ENCODE measurements at places on chromosomes 6 and 20.

- no peak for DNase-seq
These were observed 28.6 kb downstream of the SLC23A2 start for GRCh38 chr20:4972506-4973251.

DNA sequence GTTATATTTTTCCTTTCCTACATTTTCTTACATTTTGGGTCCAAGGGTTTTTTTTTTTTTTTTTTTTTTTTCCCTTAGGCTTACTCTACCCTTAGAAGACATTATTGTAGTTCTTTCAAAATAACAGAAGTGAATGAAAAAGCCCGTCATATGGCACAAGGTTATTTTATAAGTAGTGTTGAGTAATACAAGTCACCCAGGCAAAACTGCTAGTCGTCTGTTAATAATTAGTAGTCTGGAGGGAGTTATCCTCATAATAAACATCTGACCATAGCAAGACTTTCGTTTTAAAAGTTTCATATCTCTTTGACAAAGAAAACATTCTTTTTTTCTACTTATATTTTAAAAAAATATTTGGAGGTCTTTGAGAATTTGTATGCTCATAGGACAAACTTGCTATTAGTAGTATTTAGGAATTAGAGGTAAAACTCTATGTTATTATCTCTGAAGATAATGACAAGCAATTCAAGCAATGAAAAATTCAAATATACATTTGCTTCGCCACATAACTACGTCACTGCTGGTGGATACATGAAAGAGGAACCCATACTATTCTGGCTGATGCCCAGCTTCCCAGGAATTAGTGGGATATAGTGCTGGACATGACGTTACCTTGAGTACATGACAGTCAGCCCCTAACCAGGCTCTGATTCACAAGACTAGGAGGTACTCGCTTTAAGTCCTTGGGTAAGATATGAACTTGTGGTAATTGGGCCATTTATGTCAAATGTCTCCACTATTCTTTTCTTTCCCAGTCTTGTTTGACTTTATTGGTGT is 532.8 kb downstream of the GRIK2 start:
- no peak for DNase-seq

DNA sequence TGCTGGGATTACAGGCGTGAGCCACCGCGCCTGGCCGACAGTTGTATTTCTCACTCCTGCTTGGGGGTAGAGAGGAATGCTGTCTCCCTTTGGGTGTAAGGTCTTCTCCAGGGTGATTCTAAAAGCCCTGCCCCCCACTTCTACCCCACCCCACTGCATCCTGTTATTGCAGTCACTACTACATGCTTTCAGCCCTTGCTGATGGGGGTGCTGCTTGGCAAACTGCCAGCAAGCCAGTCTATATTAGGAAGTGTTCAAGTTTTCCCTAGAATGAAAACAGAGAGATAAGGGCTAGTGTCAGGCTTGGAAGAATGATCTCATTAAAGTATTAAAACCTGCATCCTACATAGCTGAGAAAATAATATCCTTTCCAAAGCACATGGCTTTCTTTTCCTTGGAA is 31.3 kb downstream of the TTI1 start:
- no peak for DNase-seq

DNA sequence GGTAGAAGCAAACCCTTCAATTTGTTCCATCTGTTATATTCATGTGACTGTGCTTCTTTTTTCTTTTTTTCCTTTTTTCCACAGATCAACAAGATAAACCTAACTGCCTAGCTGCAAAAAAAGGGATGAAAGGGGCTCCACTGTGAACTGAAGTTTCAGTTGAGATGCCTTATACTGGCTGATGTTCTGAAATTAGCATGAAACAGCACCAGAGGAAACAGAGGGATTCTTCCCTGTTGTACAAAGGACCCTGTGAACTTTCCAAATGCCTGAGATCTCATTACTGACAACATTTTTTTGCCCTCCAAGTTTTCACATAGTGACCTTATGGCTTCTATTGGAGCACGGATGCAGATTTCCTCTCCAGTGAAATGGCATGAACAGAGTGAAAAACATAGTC is 302.7 kb upstream of the TFAP2D start:
- no peak for DNase-seq

DNA sequence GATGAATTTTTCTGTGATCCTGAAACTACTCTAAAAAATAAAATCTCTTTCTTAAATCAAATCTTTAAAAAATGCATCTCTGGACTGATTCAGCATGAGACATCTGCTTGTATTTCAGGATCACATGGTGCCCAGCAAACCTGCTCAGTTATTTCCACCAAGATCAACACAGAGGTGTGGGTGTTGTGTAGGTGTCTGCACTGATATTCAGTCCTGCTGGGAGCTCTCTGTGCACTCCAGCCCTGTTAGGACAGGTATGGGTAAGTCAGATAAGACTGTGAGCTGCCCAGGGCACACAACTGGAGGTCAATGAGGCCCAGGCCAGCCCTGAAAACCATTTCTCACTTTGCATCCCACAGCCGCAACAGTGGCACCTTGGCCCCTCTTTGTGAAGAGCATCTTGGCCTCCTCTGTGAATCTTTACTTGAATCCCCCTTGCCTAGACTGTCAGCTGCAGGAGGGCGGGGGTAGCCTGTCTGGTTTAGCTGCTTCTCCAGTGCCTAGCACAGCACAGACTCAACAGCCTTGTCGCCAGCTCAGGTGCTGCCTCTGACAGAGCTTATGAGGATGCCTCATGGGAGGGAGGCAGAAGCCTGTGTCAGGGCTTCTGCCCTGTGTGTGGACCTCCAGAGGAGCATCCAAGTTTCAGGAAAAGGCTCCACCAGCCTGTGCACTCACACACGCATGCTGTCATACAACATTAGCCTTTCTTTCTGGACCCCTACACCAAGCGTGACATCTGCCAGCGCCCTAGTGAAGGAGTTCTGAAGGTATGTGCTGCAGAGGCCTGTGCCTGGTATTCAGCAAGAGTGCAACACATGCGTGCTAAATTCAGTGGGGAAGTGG is 187.6 kb upstream of the CST7 start:
- peak; percentile 29 for DNase-seq

- no peak for DNase-seq
These were observed 2.5 kb upstream of the ACTR5 start for GRCh38 chr20:38745757-38746156.

DNA sequence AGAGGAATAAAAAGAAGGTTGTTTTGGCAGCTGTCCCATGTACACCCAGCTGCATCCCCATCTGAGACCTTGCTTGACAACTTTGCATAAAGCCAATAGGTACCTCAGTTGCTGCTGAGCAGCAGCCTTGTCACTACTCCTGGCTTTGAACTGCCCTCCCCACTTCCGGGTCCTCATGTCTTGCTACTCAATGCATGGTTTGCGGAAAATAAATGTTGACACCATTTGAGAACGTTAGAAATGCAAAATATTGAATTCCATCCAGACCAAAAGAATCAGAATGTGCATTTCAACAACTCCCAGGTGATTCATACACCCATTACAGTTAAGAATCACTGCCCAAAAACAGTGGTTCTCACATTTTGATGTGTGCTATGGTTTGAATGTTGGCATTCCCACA is 32.9 kb downstream of the GPX5 start:
- no peak for DNase-seq

DNA sequence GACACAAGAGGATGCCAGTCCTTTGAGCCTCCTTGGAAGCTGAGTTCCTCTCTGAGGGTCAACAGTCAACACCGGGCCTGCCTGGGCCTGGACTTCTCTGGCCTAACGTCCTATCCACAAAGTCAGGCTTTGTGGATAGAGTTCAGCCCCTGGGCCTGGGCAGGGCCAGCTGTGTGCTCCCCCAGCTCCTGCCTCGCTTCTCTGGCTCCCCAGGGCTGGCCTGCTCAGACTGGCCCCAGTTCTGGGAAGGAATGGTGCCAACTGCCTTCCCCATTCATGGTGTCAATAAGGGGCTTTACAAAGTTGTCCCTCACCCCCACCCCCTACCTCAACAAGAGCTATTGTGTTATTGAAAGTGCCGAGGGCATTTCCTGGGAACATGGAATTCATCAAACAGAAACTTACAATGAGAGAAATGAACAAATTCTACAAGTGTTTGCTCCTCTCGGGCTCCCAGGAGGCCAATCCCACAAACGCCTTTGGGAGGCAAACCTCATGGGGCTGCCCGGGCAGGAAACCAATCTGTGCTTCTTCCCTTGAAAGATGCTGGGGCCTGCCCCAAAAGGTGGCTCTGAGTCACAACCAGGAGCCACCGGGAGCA is 26.5 kb upstream of the PPP1R14C start:
- peak; percentile 36 for DNase-seq

GRCh38 chr6:3627501-3627900 is 124.0 kb downstream of the PXDC1 start:
- peak; percentile 45 for DNase-seq

DNA sequence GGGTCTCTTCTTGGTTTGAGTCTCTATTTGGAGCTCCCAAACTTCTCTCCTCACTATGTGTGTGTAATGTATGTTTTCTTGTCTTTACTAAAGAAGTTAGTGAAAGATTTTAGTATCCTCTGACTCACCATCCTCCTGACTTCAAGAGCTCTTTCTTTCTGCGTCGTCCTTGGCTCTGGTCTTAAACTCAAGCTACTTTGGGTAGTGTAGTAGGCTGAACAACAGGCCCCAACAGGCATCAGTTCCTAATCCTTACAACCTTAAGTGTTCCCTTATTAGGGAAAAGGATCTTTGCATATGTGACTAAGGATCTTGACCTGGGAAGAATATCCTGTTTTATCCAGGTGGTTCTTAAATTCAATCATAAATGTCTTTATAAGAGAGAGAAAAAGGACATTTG is 810.2 kb downstream of the MAFB start:
- no peak for DNase-seq

DNA sequence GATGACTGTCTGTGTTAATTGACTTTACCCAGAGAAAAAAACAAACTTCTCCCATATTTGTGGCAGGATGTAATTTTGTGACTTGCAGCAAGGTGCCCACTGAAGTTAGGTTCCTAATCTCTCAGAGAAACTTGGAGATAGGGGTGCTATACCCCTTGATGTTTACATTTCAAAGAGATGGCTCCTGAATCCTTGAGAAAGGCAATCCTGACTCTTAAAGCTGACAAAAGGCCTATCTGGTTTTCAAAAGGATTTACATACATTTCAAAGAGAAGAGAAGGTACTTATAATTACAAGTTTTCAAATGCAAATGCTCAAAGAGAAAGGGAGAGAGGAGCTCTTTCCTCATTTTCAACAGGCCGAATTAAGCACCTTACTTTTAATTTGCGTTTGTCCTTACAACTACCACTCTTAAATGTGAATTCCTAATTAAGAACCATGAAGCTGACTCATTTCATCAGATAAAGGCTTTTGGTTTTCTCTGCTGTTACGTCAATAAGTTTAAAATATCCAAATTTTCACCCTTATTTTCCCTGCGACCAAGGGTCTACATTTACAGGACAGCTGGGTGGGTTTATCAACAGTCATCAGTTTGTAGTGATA is 711.8 kb upstream of the MAP3K7 start:
- DNase-seq: no peak

- DNase-seq: no peak
These were observed 141.2 kb downstream of the BMP2 start for GRCh38 chr20:6908673-6909072.

DNA sequence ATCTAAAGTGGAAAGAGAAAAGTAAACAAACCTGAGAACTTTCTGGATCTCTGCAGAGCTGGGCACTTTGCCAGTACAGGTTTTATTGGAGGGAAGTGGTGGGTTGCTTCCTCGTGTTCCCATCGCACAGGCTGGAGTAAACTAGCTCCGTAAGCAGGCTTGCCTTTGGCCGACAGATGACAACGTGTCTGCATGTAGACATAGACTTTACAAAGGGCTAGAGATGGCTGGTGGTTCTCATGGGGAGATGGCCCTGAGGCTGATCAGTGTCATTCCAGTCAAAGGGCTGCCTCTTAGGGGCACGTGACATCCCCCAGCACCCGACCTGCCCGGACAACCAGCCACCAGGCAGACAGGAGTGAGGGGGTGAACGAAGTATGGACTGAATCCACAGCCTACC is 98.8 kb downstream of the YTHDF1 start:
- DNase-seq: no peak

- DNase-seq: no peak
These were observed 473.6 kb upstream of the AGPAT4 start for GRCh38 chr6:161747506-161747905.

DNA sequence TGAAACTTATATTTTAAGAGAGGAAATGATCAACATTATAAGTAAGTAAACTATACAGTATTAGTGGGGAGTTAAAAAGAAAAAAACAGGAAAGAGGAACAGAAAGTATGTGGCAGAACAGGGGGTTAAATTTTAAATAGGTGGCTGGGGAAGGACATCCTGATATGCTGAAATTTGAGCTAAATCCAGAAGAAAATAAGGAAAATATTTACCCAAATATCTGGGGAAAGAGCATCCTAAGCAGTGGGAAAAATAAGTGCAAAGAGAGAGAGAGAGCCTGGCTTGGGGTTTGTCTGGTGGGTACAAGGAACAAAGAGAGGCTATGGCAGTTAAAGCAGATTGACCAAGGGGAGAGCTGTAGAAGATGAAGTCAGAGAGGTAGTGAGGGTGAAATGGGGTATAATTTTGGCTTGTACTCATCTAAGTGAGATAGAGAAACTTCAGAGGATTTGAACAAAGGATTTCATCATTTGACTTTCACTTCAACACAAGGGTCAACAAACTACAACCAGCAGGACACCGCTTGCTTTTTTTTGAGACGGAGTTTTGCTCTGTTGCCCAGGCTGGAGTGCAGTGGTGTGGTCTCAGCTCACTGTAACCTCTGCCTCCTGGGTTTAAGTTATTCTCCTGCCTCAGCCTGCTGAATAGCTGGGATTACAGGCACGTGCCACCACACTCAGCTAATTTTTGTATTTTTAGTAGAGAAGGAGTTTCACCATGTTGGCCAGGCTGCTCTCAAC is 328.4 kb upstream of the CNR1 start:
- no peak for DNase-seq

- no peak for DNase-seq
These were observed 41.2 kb downstream of the SNX9 start for GRCh38 chr6:157864185-157864761.

DNA sequence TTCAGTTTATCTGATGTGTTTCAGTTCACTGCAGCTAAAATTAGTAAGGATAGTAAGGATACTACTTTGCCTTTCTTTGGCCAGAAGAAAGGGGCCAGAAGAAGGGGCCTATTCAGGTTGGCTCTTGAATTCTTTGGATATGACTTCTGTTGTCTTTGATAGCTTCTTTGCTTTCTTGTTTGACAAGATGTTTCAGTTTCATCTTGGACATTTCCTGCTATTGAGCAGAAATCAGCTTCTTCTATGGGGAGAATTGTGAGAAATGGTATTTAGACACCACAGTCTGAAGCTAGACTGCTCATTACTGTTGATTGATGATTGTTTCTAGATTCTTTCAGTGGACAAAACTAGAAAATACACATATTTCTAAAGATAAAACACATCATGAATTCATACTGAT is 23.2 kb downstream of the L3MBTL3 start:
- no peak for DNase-seq

DNA sequence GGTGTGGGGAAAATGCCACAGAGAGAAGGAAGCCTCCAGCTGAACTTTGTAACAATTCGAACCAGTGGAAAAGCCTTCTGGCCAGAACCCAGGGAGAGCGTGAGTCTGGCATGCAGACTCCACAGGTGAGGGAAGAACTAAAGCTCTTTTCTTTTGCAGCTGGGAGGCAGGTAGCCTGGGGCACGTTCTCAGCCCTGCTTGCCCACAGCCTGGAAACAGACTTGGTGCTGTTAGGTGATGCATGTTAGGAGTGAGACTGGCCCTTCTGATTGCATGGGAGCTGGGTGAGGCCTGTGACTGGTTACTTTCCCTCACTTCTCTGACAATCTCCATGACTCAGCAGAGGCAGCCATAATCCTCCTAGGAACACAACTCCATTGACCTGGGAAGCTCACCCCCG is 34.2 kb downstream of the PROKR2 start:
- no peak for DNase-seq

GRCh38 chr20:33674294-33675135 is at the start of gene NECAB3:
TSS of gene NECAB3 (minus strand) at chr20:33674428. CDS start at chr20:33674352, 76 bp downstream.
- peak; percentile 90 for DNase-seq

Data from coronary artery (tissue), 2 donors.